ENCODE measurements at places on chromosomes 4 and X.

GRCh38 chr4:2898001-2898400, 54.4 kb downstream of the ADD1 start:
- no peak for DNase-seq

DNA sequence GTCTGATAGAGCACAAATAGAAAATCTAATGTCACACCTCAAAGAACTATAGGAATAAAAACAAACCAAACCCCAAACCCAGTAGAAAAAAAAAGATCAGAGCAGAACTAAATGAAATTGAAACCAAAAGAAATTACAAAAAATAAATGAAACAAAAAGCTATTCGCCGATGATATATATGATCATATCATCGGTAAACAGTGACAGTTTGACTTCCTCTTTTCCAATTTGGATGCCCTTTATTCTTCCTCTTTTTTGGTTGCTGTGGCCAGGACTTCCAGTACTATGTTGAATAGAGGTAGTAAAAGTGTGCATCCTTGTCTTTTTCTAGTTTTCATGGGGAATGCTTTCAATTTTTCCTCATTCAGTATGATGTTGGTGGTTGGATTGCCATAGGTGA, 215.3 kb upstream of the AR start:
- DNase-seq, result no peak

DNA sequence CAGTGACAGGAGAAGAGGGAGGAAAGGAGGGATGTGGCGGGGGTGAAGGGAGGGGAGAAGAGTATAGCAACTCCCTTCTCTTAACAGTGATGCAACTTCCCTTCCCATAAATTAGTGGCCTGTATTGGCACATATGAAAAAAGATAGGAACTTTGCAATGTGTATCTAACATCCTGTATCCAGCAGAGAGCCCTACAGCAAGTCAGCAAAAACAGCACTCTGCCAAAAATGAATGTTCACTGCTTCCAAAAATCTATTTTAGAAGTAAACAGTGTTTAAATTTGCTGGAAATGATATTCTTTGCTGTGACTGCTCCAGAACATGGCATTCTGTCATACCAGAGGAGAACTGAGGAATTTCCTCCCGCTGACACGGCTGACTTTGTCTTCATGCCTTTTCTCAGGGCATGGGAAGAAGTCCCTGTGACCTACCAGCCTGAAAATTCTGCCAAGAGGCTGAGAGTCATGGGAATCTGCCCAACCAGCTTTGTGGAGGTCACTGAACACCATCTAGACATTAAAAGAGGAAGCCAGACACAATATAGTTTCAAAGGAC, 343.4 kb upstream of the RASGEF1B start:
- no peak for DNase-seq

DNA sequence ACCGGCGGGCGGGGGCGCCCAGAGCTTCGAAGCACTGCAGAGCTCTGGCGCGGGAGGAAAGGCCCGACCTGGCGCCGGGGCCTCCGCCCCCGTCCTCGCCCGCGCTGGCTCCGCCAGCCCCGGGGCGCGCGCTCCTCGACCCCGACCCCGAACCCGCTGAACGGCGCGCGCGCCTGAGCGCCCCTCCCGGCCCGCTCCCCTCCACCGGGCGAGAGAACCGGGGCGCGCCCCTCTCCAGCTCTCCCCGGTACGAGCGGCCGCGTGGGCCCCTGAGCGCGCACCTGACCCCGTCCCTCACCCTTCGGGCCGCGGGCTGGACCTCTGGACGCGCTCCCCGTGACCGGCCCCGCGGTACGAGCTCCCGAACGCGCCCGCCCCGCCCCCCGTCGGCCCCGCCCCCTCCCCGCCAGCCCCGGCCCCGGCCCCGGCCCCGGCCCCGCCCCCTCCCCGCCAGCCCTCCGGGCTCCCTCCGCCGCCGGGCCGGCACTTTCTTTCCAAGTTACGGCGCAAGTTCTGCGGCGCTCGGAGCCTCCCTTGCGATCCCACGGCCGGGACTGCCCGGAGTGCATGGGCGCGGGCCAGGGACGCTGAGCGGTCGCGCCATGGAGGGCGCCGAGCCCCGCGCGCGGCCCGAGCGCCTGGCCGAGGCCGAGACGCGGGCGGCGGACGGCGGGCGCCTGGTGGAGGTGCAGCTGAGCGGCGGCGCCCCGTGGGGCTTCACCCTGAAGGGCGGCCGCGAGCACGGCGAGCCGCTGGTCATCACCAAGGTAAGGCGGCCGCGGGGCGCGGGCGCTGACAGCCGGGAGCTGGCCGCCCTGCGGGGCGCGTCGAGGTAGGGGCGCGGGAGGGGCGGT, at the start of gene SHROOM2:
TSS of gene SHROOM2 (plus strand) at position 486 of the 854 bp plus-strand sequence. CDS start at position 603, 117 bp downstream.
- DNase-seq, result no peak

GRCh38 chr4:25753239-25753638, 97.6 kb downstream of the SLC34A2 start:
- no peak for DNase-seq

- no peak for DNase-seq
Measured at GRCh38 chr4:185479507-185479971, 8.0 kb upstream of the CCDC110 start.

GRCh38 chr4:75007891-75008290, 75.0 kb downstream of the PARM1 start:
- DNase-seq, result no peak

DNA sequence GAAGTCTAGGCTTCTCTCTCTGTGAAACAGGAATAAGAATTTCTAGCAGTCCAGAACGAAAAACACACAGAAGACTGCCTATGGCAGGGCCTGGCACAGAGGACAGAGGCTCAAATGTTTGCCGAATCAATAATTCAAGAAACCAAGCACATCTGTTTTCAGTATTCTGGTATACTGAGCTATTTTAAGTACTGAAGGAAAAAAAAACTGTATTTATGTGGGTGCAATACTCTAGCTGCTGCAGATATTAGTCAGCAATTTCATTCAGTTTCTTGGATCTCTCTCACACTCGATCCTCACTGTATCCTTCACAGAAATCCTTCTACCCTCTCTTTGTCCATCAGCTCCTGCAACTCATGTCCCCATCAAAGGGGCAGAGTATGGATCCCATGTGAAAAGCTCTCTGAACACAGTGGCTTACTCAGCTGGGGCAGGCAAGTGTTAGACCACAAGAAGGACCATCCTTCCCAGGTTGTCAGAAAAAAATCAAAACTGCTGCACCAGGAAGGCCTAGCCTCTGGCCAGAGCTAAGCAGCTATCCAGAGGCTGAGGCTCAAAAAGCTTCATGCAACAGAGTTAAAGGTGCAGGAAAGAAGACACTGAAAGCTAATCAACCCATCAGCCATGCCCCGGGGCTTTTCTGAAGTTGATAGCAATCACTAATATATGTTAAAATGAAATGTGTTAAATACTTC, 9.1 kb upstream of the USO1 start:
- no peak for DNase-seq

DNA sequence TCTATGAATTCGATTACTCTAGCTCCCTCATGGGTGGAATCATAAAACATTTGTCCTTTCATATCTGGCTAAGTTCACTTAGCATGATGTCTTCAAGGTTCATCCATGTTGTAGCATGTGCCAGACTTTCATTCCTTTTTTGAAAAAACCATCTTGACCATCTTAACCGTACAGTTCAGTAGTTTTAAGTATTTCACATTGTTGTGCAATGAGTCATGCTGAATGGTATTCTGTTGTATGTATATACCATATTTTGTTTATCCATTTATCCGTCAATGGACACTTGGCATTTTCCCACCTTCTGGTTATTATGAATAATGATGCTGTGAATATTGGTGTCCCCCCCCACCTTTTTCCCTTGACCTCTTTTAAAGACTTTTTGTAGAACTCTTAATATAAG, 72.4 kb upstream of the TLR2 start:
- no peak for DNase-seq

- no peak for DNase-seq
Measured at GRCh38 chr4:120354381-120354780, 287.7 kb upstream of the MAD2L1 start.

DNA sequence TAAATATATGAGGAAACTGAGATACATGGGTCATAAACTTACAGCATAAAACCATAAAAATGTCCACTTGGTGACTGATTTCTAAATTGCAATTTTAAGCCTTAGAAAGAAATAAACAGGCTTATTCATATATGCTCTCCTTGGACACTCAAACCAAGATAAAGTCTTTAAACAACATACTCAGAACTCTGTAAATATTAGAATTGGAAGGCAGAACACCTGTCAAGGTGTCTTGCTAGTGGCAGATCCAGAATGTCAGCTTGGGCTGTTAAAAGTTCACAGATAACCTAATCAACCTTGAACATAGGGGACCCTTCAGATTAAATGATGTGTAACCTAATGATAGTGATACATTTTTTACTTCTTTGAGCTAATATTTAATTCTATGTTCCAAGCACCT, 208.1 kb upstream of the ARSJ start:
- no peak for DNase-seq

Data from CD4-positive, alpha-beta T cell treated with Interleukin-6 at 100 ng/mL for 8 hours (primary cell).